ENCODE measurements at places on chromosomes 16 and 17.

DNA sequence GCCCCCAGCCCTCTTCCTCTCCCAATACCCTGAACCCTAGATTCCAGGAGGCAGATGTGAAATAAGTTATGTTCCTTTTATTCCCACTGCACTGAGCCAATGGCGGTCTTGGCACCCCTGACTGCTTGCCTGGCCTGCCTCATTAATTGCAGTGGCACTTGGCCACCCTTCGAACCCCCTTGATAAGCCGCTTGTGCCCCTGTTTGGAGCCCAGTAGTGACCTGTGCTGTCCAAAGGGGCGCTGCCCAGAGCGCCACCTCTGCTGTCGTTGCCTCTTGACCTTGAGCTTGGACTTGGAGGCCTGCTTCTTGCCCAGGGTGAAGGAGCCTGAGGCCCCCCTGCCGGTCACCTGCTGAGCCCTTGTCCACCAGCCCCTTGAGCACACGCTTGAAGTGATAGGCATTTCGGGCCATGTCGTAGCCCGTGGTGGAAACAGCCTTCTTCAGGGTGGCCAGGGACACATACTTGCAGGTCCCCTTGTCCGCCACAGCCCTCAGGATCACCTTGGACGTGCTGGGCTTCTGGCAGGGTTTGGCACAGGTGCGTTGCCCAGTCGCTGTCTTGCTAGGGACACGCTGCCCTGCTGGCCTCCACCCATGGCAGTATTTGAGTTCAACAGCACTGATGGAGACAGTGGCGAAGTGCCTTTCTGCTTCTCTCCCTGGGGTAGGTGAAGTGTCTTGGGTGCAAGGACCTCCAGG is 5.7 kb downstream of the SGCA start:
- no peak for DNase-seq

- no peak for DNase-seq
These were observed 3.9 kb downstream of the IGFBP4 start for GRCh38 chr17:40447148-40447644.

DNA sequence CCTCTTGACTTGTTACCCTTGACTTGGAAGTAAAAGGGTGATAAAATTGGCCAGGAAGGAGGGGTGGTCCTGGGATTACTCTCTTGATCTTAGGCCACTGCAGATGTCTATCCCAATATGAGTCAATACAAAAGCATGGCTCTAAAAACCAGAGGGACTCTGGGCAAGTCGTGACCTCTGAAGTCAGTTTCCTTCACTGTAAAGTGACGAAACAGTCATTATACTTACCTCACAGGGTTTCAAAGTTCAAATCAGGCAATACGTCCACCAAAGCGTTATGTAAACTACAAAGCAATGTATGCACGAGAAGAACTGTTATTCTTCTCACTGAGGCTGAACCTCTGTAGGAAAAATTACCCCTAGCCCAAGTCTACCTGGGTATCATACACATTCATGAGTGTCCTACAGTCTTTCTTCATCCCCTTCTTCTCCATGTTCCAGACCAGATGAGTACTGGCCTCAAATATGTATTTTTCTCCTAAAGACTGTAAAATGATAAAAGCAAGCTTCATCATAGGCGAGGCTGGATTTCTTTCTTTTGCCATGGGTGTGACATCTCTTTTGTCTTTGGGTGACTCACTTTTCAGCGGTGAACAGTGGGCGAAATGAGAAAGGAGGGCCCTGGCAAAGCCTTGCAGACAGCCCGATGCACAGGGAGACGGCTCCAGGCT is 34.5 kb upstream of the CLEC18B start:
- no peak for DNase-seq

DNA sequence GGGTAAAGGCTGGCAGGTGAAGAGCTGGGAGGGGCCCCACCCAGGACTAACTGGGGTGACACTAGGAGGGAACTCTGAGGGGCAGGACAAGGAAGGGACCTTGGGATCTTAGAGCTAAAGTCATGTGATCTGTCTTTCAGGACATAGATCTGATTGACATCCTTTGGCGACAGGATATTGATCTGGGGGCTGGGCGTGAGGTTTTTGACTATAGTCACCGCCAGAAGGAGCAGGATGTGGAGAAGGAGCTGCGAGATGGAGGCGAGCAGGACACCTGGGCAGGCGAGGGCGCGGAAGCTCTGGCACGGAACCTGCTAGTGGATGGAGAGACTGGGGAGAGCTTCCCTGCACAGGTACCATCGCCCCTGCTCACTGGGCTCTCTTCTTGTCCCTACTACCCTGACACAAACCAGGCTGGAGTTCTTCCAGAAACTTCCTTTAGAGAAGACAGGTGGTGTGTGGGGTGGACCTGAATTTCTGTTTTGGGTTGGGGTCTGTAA is 8.1 kb downstream of the NFE2L1 start:
- no peak for DNase-seq

GRCh38 chr16:85651629-85652430 is 36.9 kb downstream of the GINS2 start:
- no peak for DNase-seq

DNA sequence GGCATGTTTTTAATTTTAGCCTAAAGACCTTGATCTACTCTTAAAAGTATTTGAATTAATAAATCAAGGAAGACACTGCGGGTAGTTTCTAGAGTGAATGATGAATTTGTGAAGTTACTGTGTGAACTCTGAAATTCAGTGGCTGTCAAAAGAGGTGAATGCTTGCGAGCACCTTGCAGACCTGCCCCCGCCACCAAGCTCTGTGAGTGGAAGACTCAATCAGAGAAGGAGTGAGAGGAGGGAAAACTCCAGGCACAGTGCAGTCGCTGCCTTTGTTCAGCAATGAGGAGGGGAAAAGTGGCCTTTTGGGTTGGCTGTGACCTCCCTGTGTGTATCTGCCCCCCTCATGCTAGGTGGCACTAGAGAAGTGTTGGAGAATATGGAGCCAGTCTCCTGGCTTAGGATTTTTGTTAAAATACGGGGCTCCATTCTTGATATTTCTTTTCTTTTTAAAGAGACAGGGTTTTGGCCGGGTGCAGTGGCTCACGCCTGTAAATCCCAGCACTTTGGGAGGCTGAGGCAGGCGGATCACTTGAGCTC is 53.0 kb downstream of the LDHD start:
- no peak for DNase-seq

DNA sequence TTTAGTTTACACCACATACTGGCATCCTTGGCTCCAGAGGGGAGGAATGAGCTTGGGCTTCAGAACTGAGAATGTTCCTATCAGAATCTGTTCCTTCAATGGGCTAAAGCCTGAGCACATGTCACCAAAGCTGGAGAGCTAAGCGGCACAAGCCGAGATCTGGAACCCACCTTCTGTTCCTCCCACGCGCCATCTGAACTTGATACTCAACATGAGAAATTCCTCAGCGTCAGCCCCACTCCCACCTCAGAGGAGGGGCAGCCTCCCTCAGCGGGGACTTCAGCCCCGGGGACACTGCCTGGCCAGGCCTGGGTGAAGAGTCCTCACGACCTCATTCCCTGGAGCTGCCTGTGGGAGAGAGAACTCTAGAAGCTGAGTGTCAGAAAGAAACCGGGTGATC is 22.8 kb upstream of the SLC47A1 start:
- DNase-seq = no peak

DNA sequence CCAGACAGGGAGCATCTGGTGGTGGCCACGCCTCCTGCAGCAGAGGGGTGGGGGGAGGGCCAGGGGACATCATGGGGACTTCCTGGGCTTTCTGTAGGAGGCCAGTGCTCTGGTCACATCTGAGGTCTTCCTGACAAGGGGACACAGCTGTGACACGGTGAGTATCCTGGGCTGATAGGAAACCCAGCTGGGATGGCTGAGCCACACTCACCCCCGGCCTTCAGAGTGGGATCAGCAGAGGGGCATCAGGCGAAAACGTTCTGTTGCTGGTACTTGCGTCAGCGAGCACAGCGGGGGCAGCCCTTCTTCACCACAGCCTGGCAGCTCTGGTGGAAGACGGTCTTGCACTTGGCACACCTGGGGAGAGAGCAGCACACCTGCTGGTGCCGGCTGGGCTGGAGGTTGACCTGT is 122.9 kb upstream of the SMURF2 start:
- no peak for DNase-seq

- DNase-seq = no peak
These were observed 3.5 kb upstream of the TSPOAP1 start for GRCh38 chr17:58331815-58332777.

DNA sequence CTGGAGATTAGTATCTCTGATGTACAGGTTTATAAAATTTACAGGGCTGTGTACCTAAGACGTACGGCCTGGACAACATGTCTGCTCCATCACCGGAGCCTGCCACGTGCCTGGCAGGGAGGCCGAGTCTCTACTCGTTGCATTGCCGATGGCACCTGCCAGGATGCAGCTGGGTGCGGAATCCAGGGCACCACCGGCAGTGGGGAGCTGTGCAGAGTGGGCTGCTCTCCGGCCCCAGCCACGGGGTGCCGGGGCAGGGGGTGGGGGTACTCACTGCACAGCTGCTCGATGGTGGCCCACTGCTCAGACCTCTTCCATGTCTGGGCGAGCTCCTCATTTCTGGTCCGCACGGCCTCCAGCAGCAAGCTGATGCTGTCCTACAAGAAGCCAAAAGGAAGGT is 13.1 kb upstream of the FAAP100 start:
- DNase-seq = no peak

DNA sequence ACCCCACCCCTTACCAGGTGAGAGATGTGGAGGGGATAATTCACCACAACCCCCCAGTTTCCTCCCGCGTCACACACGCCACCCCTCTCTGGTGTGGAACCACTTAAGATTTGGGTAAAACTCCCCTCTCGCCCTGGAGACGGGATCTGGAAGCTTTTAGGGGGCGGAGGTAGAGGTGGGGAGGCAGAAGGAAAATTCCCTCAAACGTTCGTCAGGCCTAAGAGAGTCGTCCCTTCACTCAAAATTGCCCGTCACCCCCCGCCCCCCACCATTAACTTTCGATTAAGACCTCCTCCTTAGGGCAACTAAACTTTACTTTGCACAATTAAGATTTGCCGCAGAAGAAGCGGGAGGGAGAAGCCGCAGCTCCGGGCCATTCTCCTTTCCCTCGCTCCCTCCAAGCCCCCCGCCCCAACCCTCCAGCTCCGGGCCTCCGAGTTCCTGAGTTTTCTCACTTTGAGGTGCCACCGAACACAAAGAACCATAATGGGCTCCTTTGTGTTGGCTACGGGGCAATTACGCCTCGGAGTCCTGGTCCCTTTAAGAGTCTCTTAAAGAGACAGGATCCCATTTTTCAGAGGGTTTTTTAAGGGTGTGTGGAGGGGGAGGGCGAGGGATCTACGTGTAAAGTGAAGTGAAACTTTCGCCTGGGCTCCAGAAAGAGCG is 985 bp upstream of the FZD2 start:
- peak; percentile 80 for DNase-seq

GRCh38 chr16:72128701-72129100 is 35.1 kb downstream of the DHX38 start:
- DNase-seq = no peak

- no peak for DNase-seq
These were observed 109.0 kb upstream of the IRX6 start for GRCh38 chr16:55214974-55215494.

- no peak for DNase-seq
These were observed at the start of gene HS3ST6 for GRCh38 chr16:1918351-1919326. TSS of gene HS3ST6 (minus strand) at chr16:1918415. CDS start at chr16:1918323, 92 bp downstream.

- DNase-seq = peak; percentile 36
These were observed 25.0 kb upstream of the HS3ST3A1 start for GRCh38 chr17:13626703-13627102.

- DNase-seq = no peak
These were observed 35.5 kb upstream of the NOL11 start for GRCh38 chr17:67682196-67682595.
